ENCODE measurements at places on chromosomes 12 and 14.

DNA sequence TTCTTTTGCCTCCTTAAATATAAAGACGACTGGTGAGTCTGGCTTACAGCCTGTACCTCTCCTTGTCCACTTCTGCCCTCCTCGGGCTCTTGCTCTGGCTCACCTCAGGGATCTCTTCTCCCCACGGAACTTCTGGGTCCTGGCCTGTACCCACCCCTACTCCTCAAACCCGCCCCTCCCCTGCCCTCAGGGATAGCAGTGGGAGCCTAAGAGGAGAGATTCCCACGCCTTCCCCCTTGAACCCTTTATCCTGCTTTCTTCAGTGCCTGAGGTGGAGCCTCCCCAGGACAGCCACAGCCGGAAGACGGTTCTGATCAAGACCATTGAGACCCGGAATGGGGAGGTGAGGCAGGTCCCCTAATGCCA lies 2.7 kb downstream of the PRPH start:
- DNase-seq = no peak

DNA sequence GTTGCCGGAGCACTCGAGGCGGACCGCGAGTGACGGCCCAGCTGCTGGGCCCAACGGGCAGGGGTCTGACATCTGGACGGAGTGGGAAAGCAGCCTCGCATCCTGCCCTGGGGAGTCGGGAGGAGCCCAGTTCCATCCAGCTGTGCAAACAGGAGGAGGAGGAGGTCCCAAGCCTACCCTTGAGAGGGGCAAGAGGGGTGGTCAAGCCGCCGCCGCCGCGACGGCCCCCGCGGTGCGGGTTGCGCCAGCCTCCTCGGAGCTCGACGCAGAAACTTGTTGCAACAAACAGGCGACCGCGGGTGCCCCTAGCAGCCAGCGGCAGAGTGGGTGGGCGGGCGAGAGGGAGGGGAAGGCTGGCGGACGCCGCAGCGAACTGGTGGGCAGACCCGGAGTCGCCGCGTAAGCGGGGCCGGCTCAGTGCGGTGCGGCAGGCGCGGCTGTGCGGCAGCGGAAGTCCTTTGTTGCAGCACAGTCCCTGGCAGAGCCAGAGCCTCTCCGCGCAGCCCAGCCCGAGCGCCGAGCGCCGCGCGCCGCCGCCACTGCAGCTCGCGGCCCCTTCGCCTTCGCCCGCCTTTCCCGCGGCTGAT lies at the start of gene ZBTB1:
TSS of gene ZBTB1 (plus strand) at position 461 of the 587 bp plus-strand sequence. CDS start 16,735 bp downstream, outside the sequence.
- DNase-seq = peak; percentile 88

DNA sequence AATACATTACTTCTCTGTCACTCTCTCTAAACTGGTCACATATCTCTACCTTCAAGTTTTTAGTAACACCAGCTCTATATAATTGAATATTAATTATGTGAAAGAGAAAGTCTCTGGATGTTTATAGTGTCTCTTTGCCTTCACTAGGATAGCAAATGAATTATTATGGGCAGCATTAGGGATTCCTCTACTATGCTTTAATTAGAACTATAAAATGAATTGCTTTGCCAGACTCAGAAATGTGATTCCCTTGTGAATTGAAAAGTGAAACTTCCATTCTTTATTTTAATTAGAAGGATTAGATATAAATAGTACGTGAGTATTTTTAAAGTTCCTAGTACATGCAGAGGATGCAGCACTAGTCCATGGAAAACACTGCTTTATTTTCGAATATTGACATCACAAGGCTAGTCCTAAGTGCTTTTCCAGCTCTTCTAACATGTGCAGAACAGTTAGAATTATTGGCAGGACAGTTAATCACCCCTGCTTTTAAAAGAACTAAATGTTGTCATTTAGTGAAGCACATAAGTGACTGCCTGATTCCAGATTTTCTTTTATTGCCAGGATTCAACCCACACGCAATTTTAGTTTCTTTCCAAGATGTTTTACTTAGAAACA lies 23.0 kb upstream of the REP15 start:
- no peak for DNase-seq

- DNase-seq = peak; percentile 54
Observed at GRCh38 chr12:79514730-79515529, 175.8 kb downstream of the PAWR start.

GRCh38 chr14:26596543-26597061 lies 1.2 kb downstream of the NOVA1 start:
- DNase-seq = peak; percentile 40

GRCh38 chr12:65257986-65258385 lies 20.5 kb upstream of the MSRB3 start:
- no peak for DNase-seq

- no peak for DNase-seq
Observed at GRCh38 chr14:39991041-39991440, 558.8 kb upstream of the FBXO33 start.

DNA sequence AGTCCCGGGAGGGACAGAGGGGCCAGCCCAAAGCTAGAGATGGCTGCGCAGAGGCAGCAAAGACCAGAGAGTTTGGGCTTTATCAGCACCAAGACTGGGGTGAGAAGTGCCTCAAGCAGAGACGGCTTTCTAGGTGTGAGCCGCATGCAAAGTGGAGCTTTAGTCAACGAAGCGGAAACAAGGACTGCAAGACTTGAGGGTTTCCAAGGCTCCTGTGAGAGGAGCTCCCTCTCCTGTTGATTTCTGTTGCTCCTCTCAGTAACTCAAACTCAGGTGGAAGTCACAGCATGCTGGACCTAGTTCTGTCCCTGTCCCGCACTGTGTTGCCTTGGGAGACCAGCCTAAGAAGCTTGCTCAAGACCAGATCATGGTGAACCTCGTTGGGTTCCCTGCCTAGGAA lies 327.8 kb downstream of the MED13L start:
- no peak for DNase-seq

DNA sequence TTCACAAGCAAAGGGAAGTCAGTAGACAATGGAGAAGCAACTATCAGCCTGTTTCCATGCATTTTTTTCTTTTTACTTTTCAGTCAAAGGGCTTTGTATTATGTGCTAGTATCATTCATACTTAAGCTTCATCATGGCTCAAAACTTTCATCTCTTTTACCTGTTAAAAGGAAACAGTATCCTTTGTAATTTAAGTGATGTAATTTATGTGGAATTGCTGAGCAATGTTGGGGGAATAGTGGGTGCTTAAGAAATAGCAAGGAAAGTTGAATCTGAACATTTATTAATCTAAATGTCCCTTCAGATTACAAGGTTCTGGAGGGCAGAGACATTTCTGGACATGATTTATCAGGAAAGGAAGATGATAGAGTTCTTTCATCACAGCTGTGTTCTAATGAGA lies 915.3 kb downstream of the VRK1 start:
- no peak for DNase-seq

Measured in fibroblast of pulmonary artery (primary cell).